ENCODE measurements at places on chromosomes 5 and 9.

DNA sequence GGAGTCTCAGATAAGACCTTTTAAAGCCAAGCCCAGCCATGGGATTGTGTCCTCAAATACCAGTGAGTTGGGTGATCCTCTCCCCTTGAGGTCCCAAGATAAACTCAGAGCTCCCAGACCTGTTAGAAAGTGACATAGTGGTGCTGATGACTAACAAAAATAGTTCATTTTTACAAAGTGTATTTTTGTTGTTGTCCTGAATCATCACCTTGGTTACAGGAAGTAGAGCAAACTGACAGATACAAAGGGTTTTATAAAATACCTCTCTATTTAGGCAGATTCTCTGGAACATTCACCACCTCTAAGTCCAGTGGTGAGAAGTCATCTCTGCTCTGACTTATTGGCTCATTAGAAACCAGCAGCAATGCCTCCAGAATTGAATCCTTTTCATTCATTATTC lies 259.3 kb downstream of the CEMIP2 start:
- peak; percentile 96 for DNase-seq

GRCh38 chr9:77977210-77977611 lies 54.4 kb downstream of the GNAQ start:
- DNase-seq: peak; percentile 92

DNA sequence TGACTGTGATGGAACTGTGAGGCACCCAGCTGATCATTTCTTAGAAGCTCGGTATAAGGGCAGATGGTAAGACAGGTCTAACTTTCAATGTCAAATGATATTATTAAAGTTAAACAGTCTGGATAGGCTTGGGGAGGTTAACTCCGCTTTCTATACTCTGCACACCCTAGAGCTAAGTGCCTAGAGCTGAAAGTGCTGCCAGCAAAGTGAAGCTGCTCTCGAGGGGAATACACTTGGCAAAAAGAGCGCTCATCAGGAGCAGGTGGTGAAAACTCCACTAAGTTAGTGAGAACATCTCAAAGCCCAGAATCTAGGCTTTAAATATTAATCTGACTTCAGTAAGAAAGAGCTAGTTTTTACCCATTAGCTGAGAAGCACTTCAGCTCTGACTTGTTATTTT lies 349.6 kb upstream of the SLC30A5 start:
- no peak for DNase-seq

DNA sequence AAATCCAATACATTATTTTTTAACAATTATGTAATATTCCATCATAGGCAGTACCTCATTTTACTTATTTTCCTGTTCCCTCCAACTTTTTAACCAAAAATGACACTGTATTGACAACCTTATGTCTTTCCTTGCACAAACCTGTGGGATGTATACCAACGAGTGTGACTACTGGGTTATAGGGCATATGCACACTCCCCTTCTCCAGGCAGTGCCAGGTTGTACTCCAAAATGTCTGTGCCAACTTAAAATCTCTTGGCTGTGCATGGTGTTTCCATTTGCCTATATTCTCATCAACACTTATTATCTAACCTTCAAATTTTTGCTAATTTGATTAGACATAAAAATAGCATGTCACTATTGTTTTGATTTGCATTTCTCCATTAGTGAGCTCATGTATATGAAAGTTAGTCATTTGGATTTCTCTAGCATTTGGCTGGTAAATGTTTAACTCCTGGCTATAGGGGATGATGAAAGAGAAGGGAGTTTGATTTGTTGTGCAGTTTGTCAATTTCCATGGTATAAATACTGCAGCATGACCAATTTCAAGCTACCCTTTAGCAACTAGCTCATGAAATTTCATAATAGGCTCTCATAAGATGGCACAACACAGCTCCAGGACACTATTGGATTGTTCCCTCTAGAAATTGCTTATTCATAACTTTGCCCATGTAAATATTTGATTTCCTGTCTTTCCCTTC lies 129.9 kb downstream of the BAAT start:
- peak; percentile 1 for DNase-seq

- no peak for DNase-seq
Observed at GRCh38 chr9:93675336-93676150, 99.2 kb downstream of the PHF2 start.

GRCh38 chr5:141951332-141951781 lies 6.6 kb downstream of the PCDH12 start:
- DNase-seq: no peak

- DNase-seq: no peak
Observed at GRCh38 chr5:54453046-54453445, 2.5 kb upstream of the HSPB3 start.

- DNase-seq: no peak
Observed at GRCh38 chr9:134830926-134831720, 49.5 kb upstream of the FCN2 start.

DNA sequence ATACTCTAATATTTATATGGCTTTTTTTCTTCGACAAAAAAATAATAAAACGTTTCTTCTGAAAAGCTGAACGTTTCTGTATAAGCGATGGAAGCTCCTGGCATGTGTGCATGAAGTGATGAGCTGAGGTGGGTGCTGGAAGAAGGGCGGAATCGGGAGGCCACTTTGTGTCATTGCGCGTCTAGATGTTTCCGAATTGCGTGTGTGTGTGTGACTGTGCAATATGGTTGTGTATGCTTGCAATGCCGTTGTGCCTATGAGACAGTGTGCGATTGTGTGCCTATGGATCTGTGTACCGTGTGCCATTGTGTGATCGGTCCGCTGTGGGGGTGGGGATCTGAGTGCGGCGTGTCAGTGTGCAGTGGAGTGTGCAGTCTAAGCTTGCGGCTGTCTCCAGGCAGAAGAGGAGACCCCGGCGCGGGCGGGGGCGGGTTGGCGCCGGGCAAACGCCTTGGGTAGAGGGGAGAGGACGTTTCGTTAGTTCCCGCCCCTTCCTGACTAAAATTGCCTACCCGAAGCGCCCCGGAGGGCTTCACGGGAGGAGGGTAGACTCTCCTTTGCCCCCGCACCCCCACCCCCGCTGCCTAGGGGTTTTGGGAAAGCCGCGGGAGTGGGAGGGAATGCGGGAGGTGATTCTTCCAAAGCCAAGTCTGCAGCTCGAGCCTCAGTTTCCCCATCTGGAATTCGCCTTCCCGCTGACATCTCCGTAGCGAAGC lies 24.2 kb downstream of the PCDHGC5 start:
- DNase-seq: no peak

DNA sequence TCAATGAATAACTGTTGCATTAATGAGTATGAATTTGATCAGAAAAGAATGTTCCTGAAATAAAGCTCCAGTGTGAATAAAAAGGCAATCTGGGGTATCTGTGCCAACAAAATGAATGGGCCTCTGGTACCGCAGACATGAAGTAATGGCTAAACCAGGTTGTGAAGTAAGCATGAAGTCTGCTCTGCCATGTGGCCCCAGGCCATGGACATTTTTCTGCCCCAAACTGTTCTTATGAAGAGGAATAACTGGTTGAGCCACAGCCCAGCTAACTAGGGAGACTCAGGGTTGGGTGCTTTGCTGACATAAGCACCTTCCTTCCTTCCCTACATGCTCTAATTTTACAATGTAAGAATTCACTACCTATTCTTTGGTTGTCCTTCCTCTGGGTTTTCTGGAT lies 147.4 kb upstream of the LRRTM2 start:
- DNase-seq: peak; percentile 27

DNA sequence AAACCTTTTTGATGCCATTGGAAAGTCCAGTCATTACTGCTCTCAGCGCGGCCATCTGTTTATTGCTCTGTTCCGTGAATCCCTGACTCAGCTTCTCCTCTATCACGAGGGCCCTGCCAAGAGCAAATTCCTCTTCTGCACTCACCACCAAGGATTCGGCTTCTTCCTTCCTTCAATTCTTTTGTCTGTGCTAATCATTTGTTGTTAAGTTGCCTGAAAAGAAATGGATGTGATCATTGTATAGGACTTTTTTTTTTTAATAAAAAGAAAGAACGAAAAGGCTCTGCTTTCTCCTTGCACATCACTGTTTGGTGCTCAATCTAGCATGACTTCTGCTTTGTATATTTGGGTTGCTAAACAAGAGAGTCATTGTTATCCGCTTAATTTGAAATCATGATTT lies 128.7 kb upstream of the PIK3R1 start:
- DNase-seq: peak; percentile 69

Data from renal cortical epithelial cell (primary cell).